ENCODE measurements at places on chromosomes 11 and 22.

DNA sequence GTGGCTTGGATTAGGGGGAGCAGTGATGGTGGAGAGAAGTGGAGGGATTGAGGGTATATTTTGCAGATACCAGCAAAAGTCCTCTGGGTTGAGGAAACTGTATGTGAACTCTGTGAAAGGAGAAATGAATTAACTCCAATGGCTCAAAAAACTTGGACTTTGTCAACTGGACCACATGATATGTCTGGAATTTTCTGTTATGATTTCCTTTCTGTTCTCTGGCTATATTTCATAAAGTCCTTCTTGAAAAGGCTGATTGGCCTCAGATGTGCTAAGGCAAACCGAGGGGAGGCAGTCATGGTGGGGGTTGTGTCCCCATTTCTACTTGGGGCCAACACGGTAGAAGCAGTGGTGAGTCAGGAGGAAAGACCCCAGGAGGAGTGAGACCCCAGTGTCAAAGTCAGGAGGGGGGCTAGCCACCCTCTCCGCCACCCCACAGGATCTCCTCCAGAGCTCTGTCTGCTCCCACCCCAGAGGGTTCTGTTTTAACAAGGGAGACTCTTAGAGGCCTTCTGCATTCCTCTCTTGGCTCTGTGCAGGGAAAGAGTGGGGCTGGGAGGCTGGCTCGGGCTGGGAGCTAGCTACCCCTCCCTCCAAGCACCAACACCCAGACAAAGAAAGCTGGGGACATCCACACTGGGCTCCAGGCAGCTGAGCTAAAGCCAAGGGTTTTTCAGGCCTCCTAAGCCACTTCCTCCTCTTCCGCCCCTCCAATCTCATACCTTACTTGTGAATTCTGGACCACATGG, 13.8 kb downstream of the CHRDL2 start:
- no peak for DNase-seq

DNA sequence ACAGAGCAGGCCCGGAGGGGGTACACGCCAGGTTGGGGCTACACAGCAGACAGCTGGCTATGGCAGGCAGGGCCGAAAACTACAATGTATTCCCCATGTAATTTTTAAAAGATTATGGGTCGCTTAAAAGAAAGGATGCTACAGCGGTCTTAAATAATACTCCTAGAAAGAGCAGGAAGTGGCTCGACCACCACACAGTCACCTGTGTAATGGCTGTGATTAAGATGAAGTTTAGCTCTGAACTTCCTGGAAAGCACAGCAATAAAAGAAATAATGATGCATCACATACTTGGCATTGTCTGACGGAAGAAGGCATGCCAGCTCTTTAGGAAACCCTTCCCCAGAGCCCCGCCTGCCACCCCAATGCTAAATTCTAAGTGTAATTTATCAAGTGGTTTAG, 32.6 kb downstream of the WNT11 start:
- no peak for DNase-seq

DNA sequence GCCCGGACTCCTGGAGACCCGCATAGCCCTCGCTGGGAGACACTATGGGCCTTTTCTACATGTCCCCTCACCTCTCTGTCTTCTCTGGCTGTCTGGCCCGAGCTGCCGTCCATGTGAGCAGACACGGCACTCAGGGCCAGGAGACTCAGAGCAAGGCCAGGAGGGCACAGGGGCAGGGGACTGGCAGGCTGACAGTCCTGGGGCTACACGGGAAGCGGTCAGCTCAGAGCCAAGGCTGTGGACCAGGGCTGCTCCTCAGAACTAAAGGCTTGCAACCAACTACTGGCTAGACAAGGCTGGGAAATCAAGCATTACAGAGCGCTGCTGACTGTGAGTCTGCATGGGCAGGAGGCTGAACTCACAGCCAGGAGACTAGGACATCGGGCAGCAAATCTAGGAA, 56.1 kb upstream of the CDON start:
- no peak for DNase-seq

DNA sequence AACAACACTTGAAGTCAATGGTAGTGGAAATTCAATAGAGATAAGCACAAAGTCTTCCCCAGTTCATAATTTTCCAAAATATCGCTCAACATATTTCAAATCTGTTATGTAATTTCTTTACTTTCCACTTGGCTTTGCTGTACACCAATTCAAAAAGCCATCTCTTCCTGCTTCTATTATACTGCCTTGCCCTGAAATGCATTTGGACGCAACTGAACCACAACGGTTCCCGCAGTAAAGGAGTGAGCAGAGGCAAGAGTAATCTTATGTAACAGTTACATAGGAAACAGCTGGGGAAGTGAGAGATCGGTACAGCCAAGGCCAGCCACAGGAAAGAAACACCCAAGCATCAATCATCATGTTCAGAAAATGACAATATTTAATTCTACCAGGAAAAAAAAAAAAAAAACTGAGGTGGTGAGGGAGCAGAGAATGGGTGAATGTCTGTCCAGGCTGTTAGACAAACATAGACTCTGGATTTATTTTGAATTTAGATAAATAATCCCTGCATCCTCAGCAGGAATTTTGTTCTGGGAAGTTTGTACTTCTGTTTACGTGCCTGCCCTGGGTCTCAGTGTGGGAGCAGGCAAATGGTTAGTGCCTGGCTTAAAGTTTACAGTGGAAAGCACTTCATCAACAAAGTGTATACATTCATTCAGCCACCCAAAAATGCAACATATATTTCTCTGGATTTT, 392.2 kb downstream of the ETS1 start:
- DNase-seq = no peak
